Natural killer cell (primary cell): ENCODE measurements at places on chromosomes 13 and 19. TPM values are rescaled to one million over a fixed set of nuclear protein-coding genes. Genes with fewer than 3 reads are reported as not detected.

- no peak overlapping the region for H3K27ac ChIP-seq
- DNase-seq, result no peak
Observed at GRCh38 chr19:34431681-34432402, 3.7 kb downstream of the UBA2 start.

DNA sequence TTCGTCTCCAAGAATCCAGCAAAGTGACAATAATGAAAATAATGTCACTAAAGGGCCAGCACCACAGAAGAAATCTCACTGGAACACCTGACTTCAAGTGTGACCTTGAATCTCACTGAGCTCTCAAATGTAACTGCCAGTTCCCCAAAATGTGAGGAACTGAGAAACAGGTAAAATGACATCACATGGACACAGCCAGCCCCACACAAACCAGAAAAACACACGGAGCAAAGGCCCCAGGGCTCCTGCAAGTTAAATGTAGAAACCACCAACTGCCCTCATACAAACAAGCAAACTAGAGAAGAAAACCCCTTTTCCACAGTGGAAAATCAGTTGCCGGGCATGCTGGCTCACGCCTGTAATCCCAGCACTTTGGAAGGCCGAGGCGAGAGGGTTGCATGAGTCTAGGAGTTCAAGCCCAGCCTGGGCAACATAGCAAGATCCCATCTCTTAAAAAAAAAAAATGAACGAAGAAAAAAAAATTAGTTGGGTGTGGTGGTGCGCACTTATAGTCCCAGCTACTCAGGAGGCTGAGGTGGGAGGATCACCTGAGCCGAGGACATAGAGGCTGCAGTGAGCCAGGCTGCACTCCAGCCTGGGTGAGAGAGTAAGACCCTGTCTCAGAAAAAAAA is 8.7 kb upstream of the KANK2 start:
- H3K4me1 ChIP-seq, result no peaks in the 10 kb centered on the region
- H3K4me3 ChIP-seq, result no peak overlapping the region
- no peak for DNase-seq
- H3K27me3 ChIP-seq, result no peaks in the 10 kb centered on the region
- H3K27ac ChIP-seq, result no peak overlapping the region

- DNase-seq, result no peak
- H3K27me3 ChIP-seq, result peaks cover 6% of the 10 kb centered on the region
- H3K4me1 ChIP-seq, result peaks cover 22% of the 10 kb centered on the region
- no peak overlapping the region for H3K27ac ChIP-seq
Observed at GRCh38 chr19:35090506-35091214, 25.0 kb upstream of the FXYD3 start.

LILRB3 gene
- 6.8 TPM for total RNA-seq

PDE4A gene
- total RNA-seq, result 44.9 TPM

TGFBR3L gene
- 4.6 TPM for total RNA-seq
